ENCODE measurements at places on chromosomes 3 and 15.

GRCh38 chr15:72338617-72339321 is 18.8 kb upstream of the CELF6 start:
- no peak for DNase-seq

DNA sequence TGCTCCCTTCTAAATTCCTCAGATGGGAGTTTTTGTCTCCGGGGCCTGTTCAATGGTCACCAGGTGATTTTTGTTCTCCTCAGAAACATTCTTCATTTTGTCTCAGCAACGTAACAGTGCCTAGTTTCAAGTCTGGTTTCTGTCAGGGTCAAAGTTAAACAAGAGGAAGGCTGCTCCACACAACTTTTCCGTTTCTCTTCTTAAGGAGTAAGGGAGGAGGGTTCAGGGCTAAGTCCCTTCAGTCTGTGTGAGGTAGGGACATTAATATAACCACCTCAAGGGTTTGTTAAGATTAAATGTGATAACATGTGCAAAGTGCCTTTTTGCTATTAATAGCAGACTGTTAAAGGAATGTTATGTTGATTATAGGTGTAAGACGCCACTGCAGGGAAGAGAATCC is 41.8 kb downstream of the HOMER2 start:
- no peak for DNase-seq

DNA sequence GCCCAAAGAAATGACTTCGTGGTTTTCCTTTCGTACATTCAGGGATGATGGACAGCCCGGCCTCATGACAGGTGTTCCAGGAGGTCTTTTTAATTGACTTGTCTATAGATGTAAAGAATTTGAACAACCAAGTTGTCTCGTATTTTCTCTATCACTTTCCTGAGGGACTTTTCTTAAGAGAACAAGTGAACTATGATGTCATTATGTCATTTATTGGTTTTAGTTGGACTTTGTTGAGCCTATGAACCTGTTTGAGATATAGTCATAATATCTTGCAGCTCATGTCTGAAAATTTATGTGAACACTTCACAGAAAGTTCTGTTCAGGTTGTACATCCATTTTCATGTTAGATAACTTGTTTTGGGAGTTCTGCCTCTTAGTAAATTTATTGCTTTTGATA is 89.2 kb downstream of the RBMS3 start:
- no peak for DNase-seq

DNA sequence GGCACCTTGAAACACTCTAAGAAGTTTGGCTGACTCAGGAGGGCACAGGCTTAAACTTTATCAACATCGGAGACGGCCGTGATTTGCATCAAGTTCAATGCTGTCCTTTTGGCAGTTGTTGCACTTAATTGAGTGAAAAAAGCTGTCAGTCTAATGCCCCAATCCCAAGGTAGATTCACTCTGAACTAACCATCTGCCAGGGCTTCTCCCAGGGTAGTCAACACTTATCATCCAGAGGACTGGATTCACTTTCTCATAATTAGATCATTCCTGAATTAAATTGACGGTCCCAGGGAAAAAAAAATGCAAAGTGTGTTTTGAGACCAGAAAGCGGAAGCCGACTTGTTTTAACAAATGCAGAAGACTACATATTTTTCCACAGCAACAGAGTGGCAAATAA is 28.5 kb downstream of the RORA start:
- no peak for DNase-seq

DNA sequence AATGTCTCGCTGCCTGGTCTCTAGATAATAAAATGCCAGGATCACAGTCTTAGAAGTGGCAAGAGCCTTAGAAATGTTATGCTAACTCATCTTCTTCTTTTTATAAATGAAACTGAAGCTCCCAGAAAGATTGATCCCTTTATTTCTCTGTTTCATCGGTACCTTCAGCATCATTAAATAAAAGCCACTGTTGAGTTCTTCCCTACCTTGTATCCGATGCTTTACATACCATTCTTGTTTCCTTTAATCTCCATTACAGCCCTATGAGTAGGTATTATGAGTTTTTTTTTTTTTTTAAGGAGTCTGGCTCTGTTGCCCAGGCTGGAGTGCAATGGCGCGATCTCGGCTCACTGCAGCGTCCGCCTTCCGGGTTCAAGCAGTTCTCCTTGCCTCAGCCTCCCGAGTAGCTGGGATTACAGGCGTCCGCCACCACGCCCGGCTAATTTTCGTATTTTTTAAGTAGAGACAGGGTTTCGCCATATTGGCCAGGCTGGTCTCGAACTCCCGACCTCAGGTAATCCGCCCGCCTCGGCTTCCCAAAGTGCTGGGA is 815 bp upstream of the ABCC5 start:
- no peak for DNase-seq

GRCh38 chr3:196168808-196169391 is 42.3 kb downstream of the ZDHHC19 start:
- no peak for DNase-seq

GRCh38 chr15:40942337-40942854 is 10.9 kb upstream of the CHAC1 start:
- no peak for DNase-seq

GRCh38 chr3:28951772-28952556 is 328.9 kb upstream of the RBMS3 start:
- no peak for DNase-seq
